Amniotic epithelial cell (primary cell): ENCODE measurements at places on chromosomes 3 and 15.

- DNase-seq: no peak
These were observed 992.4 kb downstream of the NAALADL2 start for GRCh38 chr3:175851541-175851940.

- DNase-seq: peak; percentile 64
These were observed 19.0 kb downstream of the CSPG4 start for GRCh38 chr15:75693501-75694240.

GRCh38 chr15:70097321-70098152, at the start of gene TLE3:
TLE3 (minus strand) TSS chr15:70097917; CDS start chr15:70096798, 1,119 bp downstream.
- peak; percentile 97 for DNase-seq

GRCh38 chr15:96330450-96331143, at the start of gene NR2F2:
NR2F2 (plus strand) TSS chr15:96330700; CDS start chr15:96332106, 1,406 bp downstream.
- peak; percentile 97 for DNase-seq

DNA sequence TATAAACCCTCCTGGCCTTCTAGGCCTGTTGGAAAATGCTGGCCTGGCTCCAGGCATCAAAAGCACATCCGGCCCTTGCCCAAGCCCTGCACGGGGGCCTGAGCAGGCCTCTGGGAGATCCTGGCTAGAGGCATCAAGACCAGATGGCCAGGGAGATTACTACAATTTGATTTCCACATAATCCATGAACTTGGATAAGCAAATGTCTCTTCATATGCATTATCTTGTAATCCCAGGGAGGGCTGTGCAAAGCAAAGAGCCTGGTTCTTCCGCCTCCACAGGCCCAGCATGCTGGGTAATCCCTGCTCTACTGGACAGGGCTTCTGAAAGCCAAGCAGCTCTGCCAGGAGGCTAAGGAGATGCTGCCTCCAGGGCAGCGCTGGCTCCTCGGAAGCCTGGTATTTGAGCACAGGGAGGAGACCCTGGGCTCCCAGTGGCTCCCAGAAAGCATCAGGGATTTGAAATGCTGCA, 18.2 kb downstream of the MRPL46 start:
- DNase-seq: no peak

DNA sequence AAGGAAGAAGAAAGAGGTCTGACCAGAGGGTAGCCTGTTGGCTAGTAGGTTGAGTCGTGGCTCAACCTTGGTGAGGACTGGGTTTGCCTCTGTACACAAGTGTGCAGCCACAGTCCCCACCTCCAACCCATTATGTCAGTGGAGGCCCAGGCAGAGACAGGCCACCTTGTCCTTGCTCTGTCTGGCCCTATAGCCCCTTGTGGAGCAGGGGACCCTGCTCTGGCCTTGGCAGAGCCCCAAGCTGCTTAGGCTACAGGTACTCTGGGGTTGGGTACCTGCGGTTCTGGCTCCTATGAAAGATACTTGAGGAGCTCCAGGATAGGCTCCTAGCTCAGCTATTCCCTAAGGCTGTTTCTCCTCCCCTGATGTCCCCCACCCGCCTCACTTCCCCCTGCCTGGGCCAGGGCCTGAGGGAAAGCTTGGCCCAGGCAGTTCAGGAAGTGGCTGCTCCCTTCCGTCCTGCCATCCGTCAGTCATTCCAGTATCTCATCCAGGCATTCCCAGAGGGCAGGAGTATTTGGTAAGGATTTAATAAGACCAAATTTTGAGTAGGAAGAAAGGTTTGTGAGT, 44.0 kb downstream of the FGD5 start:
- DNase-seq: no peak

DNA sequence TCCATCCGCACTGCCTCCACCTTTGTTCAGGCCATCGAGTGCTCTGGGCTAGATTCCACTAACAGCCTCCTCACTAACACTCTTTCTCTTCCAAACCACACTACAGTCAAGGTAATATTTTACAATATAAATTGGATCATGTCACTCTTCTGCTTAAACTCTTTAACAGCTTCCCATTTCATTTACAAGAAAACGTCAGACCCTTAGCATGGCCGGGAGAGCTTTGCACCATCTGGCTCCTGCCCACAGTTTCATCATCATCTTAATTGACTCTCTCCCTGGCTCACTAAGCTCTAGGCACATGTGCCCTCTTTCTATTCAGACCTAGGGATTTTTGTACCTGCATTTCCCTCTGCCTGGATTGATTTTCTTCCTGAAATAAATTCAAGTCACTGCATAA, 354.7 kb downstream of the FGF12 start:
- DNase-seq: no peak

DNA sequence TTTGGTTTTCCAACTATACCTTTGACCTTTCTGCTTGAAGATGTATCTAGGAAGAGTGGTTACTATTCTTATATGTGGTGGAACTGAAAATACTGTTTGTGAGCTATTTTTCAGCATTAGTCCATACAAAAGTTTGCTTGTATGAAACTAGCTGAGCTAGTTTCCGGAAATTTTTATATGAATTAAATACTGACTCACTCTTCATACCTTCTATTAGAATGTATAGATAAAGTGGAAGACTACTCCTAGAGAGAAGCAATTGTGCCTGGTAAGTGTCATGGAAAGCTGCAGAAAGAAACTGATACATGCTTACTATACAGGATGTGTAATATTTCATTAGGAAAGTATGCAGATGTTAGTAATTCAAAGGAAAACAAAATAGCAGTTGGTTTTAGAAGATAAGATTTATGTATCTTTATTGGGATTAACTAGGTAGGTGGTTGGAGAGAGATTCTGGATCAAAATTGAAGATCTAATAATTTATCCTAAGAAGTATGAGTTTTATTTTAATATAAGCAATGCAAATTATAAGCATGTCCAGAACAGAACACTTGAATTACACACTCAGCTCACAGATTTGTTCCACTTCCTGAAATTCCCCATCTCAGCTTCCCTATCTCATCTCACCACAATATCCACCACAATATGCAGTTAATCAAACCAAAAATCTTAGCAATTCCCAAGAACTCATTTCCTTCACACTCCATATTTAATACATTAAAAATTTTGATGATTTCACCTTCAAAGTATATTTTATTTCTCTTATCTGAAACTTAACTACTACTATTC, 82.8 kb downstream of the BCHE start:
- peak; percentile 55 for DNase-seq

- peak; percentile 26 for DNase-seq
These were observed 70.5 kb upstream of the BOC start for GRCh38 chr3:113140876-113141275.

- DNase-seq: no peak
These were observed 623.8 kb upstream of the ROBO1 start for GRCh38 chr3:80391573-80391972.

DNA sequence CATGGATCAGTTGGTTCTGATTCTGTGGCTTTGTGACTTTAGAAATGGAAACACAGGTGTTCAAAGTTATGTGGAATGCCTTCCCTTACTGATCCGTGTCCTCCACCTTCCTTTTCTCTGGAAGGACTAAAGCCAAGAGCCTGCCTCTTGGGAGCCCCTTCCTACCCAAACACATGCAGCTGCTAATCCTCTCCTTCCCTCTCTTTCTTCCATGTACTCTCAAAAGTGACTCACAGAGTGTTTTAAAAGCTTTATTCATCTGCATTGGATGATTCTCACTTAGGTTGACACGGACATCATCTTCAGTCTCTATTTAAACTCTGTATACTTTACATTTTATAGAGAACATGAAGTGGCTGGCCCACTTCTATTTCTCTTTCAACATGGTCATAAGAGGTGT, 856.5 kb upstream of the ARPP21 start:
- no peak for DNase-seq
